ENCODE measurements at places on chromosomes 1 and 21.

- no peak for DNase-seq
Measured at GRCh38 chr1:65108025-65108642, 39.9 kb upstream of the AK4 start.

DNA sequence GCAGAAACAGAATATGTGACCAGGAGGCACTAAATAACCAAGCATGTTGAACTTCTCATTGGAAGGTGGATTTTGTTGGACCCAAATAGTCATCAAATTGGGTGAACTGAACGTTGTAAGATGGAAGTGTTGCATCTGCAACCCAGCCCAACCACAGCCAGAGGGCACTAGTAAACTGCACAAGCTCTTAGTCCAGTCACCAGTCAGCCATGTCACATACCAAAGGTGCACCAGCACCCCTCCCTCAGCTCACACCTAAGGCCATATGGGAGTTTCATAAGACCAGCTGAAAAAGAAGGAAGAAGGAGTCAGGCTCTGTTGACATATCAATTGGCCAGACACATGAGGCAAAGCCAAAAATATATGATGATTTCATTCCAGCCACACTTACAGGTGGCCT is 481.7 kb upstream of the NR5A2 start:
- no peak for DNase-seq

- no peak for DNase-seq
Measured at GRCh38 chr1:26529655-26530409, at the start of gene RPS6KA1. TSS of gene RPS6KA1 (plus strand) at chr1:26529761. CDS start at chr1:26529921, 160 bp downstream.

DNA sequence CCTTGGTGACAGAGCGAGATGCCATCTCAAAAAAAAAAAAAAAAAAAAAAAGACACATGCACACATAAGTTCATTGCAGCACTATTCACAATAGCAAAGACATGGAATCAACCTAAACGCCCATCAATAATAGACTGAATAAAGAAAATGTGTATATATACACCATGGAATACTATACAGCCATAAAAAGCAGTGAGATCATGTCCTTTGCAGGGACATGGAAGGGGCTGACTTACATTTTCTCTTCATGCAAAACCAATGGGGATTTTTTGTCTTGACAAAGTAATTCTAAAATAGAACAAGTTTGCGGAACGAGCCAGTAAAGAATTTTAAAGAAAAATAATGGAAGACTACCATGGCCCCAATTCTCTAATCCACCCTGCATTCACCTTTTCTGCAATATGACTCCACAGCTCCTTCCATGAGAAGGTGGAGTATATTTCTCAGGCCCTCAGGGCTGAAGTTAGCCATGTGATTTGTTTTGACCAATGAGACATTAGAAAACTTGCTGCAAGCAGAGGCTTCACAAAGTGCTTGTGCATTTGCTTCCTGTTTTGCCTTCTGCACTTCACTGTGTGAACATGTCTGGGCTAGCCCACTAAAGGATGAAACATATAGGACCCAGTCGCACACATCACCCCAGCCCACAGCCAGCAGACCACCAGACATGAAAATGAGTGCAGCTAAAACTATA is 78.8 kb upstream of the NR5A2 start:
- no peak for DNase-seq

DNA sequence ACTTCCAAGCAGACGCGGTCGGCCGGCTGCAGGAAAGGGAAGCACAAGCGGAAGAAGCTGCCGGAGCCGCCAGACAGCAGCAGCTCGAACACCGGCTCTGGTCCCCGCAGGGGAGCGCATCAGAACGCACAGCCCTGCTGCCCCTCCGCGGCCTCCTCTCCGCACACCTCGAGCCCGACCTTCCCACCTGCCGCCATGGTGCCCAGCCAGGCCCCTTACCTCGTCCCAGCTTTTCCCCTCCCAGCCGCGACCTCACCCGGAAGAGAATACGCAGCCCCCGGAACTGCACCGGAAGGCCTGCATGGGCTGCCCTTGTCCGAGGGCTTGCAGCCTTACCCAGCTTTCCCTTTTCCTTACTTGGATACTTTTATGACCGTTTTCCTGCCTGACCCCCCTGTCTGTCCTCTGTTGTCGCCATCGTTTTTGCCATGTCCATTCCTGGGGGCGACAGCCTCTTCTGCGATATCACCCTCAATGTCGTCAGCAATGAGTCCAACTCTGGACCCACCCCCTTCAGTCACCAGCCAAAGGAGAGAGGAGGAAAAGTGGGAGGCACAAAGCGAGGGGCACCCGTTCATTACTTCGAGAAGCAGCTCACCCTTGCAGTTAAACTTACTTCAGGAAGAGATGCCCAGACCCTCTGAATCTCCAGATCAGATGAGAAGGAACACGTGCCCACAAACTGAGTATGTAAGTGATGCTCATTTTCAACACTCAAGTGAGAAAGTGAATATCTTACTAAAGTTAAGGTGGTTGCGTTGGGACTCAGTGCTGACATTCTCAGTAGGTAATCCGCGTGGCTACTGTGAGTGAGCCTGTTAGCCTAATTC is 25.5 kb downstream of the UTS2 start:
- no peak for DNase-seq

DNA sequence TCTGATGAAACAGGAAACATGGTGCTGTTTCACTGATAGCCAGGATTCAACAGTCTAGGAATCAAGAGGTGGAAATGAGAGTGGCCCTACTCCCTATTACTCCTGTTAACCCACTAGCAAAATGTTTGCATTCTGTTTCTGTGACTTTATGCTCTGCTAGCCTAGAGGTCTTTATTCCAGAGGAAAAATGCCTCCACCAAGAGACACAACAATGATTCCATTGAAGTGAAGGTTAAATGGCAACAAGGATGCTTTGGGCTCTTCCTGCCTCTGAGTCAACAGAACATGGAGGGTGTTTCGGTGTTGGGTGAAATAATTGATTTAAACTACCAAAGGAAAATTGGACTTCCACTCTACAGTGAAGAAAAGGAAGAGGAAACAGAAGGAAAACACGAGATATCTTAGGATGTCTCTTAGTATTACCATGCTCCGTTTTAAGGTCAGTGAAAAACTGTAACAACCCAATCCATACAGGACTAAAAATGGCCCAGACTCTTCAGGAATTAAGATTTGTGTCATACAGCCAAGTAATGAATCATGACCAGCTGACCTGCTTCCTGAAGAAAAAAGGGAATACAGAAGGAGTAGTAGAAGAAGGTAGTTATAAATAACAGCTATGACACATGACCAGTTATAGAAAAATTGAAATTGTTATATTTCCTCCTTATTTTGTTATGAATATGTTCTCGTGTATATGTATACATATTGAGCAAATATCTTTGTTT is 1237.8 kb downstream of the NCAM2 start:
- no peak for DNase-seq

- DNase-seq: no peak
Measured at GRCh38 chr1:235553112-235553551, 48.9 kb upstream of the B3GALNT2 start.

- DNase-seq: no peak
Measured at GRCh38 chr21:44262338-44263056, 800 bp upstream of the DNMT3L start.

DNA sequence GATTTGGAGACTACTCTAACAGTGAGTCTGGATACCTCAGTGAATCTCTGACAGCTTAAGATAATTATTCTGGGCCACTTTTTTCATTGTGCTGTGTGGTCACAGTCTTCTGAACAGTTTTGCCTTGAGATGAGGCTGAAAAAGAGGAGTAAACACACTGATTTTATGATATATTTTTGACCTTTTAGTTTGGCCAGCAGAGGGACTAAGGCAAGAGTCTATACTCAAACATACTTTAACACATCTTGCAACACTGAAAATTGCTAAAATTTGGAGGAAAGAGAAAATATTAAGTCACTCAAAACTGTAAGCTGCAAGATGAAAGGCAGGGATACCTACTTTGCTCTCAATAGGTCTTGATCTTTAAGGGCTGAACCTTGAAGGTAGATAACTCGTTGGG is 182.7 kb downstream of the KCNT2 start:
- DNase-seq: peak; percentile 12

GRCh38 chr1:233668146-233668724 is 54.3 kb downstream of the KCNK1 start:
- DNase-seq: peak; percentile 6

DNA sequence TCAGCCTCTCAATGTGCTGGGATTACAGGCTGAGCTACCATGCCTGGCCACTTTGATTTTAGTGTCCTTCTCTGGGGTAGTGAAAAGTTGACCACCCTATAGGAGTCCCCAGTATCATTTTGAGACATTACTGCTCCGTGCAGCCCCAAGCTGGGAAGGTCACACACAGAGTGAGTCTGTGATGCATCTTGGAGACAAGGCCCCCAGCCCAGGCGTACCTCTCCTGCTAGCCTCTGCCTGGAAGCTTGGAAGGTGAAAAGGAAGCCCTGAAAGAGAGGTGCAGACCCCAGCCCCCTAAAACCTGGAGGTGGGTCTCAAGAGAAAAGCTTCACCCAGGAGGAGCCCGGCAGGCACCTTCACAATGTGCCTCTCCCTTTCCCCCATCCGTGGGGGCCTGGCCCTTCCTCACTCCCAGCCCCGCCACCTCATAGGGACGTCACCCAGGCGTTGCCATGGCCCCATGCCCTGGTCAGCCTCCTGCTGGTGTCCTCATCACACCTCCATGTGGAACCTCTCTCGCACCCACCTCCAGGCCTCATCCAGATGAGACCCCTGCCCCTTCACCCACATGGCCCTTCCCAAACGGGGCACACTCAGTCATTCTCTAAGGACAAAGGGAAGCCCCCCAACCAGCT is 5.6 kb upstream of the ARF1 start:
- no peak for DNase-seq

GRCh38 chr1:50646526-50646925 is 223.3 kb upstream of the DMRTA2 start:
- no peak for DNase-seq

- no peak for DNase-seq
Measured at GRCh38 chr21:17853393-17854275, 34.5 kb upstream of the C21orf91 start.

DNA sequence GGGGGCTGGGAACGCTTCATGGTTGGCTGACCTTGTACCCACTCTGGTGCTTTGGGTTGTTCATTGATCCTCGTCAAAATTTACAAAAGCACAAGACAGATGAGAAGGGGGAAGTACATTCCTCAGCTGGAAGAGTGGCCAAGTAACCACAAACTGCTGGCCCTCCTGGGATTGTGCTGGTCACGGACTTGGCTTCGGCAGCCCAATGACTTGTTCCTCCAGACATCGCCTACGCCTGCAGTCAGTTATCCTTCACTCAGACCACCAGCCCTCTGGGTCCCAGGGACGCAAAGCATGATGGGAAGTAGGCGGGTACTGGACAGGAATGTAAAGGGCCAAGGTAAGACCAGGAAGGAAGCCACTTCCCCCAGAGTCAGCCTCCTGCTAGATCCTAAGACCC is 53.1 kb downstream of the LMX1A start:
- DNase-seq: no peak

- peak; percentile 20 for DNase-seq
Measured at GRCh38 chr1:184970691-184971161, 3.6 kb downstream of the NIBAN1 start.

DNA sequence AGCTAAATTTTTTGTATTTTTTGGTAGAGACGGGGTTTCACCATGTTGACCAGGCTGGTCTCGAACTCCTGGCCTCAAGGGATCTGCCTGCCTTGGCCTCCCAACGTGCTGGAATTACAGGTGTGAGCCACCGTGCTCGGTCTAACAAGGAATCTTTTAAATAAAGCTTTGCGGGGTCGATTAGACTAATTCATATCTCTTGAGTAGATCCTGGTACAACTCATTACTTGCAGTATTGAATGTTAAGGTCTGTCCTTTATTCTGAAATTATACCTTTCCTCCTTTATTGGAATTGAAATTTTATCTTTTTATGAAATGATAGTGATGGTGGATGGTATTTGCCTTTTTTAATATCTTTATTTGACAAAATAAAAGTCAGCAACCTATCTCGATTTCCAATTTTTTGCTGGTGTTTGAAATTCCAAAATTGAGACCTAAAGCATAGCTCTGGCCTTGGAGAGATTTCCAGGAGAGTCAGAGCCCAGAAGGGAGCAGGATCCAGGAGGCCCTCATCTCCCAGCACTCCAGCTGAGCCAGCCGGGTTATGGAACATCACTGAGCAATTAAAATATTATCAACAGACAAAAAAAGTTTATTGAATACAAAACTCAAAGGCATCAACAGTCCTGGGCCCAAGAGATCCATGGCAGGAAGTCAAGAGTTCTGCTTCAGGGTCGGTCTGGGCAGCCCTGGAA is 4.7 kb downstream of the S100A2 start:
- DNase-seq: no peak

GRCh38 chr21:29920938-29921337 is 18.9 kb downstream of the GRIK1 start:
- DNase-seq: no peak

- DNase-seq: no peak
Measured at GRCh38 chr1:168786476-168787330, 57.7 kb upstream of the DPT start.

GRCh38 chr1:79362470-79362869 is 355.9 kb upstream of the ADGRL4 start:
- no peak for DNase-seq

GRCh38 chr1:244603498-244603897 is 49.4 kb upstream of the DESI2 start:
- DNase-seq: peak; percentile 16

DNA sequence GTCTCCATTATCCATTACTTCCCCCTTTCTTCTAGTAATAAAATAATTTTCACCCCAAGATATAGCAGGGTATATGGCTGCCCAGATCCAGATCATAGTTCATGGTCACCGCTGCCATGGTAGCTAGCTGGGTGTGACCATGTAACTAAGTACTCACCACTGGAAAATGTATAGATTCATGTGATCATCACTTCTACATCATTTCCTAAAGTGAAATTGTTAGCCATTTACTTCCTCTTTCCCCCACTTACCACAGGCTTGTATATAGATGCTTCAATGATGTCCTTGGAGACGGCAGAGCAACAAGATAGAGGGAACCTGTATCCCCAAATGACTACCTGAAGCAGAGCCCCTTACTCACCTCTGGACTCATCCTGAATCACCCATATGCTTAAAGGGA is 22.7 kb upstream of the EYA3 start:
- DNase-seq: no peak

GRCh38 chr1:4600615-4601460 is 53.6 kb upstream of the AJAP1 start:
- DNase-seq: no peak

DNA sequence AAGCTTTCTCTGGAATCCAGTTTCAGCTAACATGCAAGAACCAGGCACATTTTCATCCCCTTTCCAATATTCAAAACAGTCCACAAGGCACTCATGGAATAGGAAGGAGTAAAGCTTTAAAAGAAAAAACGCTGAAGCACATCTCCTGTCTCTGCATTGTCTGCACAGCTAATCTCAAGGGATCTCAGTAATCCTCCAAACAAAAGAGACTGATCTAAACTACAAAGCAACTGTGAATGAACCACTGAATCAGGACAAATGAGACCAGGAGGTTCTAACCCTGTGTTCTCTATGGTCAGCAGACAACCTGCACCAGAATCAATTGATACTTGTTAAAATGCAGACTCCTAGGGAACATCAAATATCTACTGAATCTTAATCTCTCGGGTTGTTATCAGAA is 399.0 kb downstream of the HHAT start:
- no peak for DNase-seq

Data from fibroblast of gingiva (primary cell).